ENCODE measurements at places on chromosomes 11 and 22.

DNA sequence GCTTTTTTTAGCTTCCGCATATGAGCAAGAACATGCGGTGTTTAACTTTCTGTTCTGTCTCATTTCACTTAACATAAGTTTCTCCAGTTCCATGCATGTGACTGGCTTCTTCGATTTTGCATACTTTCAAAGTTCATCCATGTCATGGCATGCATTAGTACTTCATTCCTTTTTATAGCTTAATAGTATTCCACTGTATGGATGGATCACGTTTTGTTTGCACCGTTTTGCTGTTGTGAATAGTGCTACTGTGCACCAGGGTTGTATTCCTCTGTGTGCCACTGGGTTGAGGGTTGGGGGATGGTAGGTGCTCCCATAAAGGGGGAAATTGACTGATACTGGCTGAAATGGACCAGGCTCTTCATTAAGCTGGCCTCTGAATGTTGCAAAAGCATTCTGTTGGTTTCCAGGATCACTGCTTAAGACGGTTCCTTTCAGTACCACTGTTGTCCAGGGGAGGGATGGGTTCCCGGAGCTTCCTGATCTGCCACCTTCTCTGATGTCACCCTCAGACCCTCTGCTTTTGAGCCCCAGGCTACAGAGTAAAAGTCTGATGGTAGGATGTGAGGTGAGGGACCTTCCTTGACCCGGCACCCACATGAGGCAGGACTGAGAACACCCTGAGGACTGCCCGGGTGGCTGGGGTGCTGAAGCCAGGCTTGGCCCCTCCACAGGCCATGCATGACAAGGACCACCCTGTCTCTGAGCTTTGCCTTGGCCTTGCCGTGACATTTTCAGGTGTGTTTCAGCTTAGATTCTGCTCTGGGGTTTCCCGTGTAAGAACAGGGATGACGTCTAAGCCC lies 24.4 kb downstream of the DGCR6L start:
- DNase-seq = peak; percentile 33

GRCh38 chr22:32044477-32044876 lies 1.4 kb downstream of the SLC5A1 start:
- DNase-seq = no peak

DNA sequence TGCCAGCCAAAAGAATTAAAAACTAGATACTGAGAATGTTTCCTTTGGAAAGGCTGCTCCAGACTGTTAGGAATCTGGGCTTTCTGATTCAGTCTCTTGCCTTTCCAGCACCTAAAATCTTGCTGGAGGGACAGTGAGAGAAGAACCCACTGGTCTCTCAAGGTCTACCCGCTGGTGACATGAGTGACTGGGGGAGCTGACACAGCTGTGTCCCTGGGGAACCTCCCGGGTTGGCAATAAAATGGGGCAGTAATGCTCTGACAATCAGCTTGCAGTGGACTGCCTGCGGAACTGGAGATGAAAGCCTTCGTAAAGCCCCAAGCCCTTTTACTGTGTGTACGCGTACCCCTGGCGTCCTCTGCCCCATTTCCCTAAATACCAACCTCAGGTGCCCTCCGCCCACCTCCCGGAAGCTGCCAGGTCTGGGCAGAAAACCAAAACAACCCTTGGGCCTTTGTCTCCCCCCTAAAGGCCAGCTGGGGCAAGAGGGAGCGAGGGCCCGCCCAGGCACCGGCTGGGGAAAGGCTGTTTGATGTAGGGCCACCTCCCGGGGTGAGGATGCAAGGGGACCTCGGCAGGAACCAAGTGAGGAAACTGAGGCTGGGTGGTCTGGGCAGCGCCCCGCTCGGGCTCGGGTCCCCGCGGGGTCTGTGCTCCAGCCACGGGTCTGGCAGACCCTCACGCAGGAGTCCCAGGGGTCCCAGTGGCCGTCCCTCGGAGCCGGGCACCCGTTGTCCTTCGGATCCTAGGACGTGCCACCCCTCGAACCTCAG lies 741 bp downstream of the CARS1 start:
- DNase-seq = no peak

DNA sequence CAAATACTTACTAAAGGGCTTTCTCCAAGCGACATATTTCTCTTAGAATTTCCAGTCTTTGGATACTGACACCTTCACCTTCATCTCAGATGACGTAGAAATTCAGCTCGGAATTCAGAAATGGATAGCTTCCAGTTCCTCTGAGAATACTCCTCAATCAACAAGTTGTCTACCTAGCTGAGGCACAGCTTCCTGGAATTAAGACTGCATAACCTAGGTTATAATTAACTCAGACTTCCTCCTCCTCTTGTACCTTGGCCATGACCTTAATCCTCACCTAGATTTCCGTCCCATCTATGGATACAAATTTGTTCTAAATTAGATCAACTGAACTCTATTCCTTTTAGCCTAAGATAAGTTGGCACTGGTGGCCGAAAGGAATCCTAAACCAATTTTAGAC lies 17.4 kb downstream of the ATP5MG start:
- DNase-seq = no peak

- DNase-seq = no peak
Observed at GRCh38 chr11:843086-843734, 558 bp downstream of the TSPAN4 start.

- DNase-seq = no peak
Observed at GRCh38 chr22:40385036-40385782, 14.8 kb downstream of the SGSM3 start.

- DNase-seq = no peak
Observed at GRCh38 chr11:108568195-108568858, 25.2 kb downstream of the EXPH5 start.

GRCh38 chr11:42571131-42571877 lies 740.5 kb upstream of the API5 start:
- no peak for DNase-seq

GRCh38 chr11:77308838-77309237 lies 7.4 kb upstream of the GDPD4 start:
- no peak for DNase-seq

DNA sequence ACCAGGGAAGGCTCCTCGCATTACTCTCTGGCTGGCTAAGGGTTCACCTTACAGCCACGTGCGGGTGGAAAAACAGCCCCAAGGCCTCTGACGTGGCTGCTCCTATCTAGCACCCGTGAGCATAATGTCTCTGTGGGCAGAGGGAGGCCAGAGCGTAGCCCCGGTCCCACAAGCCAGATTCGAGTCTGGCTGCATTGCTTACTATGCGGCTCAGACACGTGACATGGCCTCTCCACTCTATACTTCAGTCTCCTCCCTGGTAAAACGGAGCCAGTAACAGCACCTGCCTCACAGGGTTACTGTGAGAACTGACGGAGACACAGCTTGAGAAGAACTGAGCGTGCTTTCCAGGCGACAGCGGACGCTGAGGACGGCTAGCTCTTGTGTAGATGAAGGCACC lies 105.8 kb upstream of the BID start:
- DNase-seq = no peak
